Caudate nucleus (tissue), 63 donors: ENCODE measurements at places on chromosomes 6 and 20.

DNA sequence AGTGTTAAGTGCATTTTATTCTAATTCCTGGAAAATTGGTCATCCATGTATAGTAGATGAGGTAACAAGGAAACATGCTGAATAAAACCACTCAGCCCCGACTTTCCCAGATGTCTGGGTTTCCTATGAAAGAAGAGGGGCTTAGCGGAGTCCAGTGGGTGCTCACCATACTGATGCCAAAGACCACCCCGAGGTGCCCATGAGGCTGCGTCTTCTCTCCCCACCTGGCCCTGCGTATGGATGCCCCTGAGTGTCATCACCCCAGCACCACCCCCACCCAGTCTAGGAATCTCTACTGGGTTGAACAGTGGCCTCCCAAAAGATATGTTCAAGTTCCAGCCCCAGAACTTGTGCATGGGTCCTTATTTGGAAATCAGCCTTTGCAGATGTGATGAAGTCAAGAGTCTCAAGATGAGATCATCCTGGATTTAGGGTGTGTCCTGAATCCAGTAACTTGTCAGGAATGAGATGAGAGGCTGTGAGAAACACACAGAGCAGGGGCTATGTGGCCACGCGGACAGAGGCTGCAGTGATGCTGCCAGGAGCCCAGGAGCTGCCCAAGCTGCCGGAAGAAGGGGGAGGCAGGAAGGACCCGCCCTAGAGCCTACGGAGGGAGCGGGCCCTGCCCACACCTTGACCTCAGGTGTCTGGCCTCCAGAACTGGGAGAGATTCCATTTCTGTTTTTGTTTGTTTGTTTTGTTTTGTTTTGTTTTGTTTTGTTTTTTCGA, 124.6 kb upstream of the CDH4 start:
- no peak for DNase-seq

- no peak for DNase-seq
Observed at GRCh38 chr6:153602401-153602800, 436.6 kb upstream of the OPRM1 start.

- no peak for DNase-seq
Observed at GRCh38 chr6:169975701-169976100, 224.3 kb downstream of the ERMARD start.

- no peak for DNase-seq
Observed at GRCh38 chr20:51554538-51555165, 12.1 kb upstream of the NFATC2 start.

DNA sequence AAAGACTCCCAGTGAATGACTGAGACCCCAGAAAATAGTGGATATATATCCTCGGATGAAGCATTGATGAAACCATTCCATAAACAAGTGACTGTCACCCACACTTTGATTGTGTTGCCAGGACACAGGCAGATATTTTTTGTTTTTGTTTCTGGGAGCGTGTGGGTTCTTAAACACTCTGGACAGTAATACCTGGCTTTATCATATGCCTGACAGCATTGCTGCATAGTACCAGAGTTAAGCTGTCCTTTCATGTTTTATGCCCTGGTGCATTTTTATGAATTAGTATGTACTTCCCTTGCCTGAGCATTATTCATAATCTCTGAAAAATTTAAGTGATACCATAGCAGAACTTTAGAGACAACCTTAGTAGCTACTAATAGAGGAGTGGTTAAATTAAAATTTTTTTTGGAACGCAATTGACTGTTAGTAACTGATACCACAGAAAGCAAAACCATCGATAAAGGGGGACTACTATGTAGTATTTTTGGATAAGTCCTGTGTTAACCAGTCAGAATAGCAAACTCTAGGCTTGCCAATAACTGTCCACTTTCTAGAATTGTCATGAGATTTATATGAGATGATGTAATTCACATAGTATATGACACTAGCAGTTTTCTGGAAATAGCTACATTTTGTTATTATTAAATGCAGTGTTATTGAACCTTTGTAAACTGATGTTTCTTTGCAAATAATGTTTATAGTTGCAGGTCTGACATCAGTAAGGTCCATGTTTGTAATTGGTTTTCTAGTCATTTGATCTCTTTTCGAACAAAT, 30.4 kb downstream of the SENP6 start:
- DNase-seq = no peak

DNA sequence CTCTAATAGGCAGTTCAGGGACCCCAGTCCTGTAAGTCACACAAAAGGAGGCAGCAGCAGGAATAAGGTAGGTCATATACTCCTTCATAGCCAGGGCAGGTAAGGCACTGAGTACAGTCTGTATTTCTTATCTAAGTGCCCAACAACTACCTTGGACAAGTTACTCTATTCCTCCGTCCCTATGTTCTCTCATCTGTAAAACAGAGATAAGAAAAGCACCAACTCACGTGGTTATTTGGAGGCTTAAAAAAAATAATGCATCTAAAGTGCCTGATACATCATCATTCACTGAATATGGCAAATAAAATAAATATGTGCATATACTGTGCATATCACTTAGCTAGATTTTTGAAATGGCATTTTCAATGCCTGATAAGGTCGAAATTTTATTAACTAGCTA, 298.1 kb upstream of the CDYL start:
- no peak for DNase-seq

GRCh38 chr6:161215193-161215592, 58.7 kb downstream of the AGPAT4 start:
- DNase-seq = no peak

DNA sequence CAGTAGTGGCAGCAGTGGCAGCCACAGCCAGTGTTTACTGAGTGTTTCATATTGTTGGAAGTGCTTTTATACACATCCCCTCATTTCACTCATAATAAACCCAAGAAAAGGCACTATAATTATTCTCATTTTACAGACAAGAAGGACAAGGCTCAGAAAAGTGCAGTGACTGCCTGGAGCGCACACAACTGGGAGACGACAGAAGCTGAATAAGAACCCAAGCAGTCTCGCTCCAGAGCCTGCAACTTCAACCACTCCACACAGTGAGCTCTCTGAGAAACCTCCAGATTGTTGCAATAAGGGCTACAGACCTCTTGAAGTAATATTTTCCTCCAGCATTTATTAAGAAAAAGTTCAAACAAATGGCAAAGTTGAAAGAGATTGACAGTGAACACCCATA, 76.9 kb downstream of the PLCG1 start:
- DNase-seq = no peak

DNA sequence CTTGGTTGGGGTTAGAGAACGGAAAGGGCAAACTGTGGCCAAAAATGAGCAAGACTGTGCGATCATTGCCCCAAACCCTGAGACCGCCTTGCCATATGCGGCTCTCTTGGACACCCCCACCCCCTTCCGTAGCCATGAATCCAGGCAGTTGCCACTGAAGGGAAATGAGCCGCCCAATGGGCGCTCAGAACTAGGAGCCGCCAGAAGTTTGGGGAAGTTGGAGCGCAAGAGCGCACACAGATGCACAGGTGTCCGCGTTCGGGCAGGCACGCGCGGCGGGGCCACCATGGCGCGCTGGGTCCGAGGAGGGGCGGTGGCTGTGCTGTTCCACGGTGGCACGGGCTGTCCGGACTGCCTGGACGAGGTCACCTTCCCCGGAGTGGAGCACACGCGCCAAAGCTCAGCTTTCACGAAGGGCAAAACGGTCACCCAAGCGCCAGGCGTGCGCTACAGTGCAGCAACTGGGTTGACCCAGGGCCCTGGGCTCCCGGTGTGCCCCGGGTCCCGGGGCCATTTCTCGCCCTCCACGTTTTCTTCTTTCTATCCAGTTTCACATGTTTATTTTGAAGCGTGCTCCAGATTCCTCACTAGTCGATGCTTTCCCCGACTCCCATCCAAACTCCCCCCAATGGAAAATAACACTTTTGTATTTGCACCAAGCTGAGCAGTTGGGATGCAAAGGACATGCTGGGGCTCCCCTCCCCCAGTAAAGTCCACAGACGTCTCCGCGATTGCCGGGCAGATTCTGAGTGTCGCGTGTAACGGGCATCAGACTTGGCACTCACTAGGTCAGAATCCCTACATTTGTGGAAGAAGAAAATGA, 906 bp upstream of the PDE10A start:
- no peak for DNase-seq

- DNase-seq = no peak
Observed at GRCh38 chr20:33175123-33175522, 7.2 kb downstream of the BPIFA2 start.

DNA sequence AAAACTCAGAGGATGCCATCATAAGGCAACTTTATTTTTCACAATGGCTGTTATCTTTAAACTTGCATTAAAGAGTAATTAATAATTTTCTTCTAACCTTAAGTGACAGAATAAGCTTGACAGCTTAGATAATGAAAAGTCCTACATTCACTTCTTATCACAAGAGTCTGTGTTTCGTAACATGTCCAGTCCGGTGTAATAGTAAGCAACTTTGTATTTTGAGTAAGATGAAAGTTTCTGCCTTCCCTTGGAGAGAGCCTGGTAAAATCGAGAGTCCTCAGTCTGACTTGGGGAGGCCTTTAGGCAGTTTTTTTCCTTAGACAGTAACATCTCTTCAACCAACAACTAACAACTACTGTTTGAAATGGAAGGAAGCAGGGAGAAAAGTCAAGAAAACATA, 195.6 kb downstream of the GRM1 start:
- DNase-seq = no peak
